ENCODE measurements at places on chromosomes 11 and 22. TPM values are rescaled to one million over a fixed set of nuclear protein-coding genes. Genes with fewer than 3 reads are reported as not detected.

LRRC4C gene
- total RNA-seq: 1.2 TPM

STX3 gene
- total RNA-seq: 9.2 TPM

KCNQ1OT1 gene
- 0.45 TPM for total RNA-seq

AIFM3 gene
- total RNA-seq: 0.76 TPM

JAML gene
- 2.2 TPM for total RNA-seq

TREH gene
- total RNA-seq: not detected

MSANTD2 gene
- total RNA-seq: 3.8 TPM

All from heart left ventricle (tissue), 16 donors.